SJSA1 (cell line): ENCODE measurements at places on chromosomes 11 and 22. TPM values are rescaled to one million over a fixed set of nuclear protein-coding genes. Genes with fewer than 3 reads are reported as not detected.

DNA sequence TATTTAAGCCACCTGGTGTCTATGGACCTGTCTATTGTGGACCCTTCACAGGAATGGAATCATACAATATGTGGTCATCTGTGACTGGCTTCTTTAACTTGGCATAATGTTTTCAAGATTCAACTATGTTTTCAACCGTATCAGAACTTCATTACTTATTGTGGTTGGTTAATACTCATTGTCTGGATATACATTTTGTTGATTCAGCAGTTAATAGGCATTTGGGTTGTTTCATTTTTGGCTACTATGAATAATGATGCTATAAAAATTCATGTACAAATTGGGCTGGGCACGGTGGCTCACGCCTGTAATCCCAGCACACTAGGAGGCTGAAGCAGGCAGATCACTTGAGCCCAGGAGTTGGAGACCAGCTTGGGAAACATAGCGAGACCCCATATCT, 2.5 kb upstream of the RAPSN start:
- no peak for DNase-seq

GRCh38 chr22:17434856-17435255, 65.6 kb downstream of the CECR2 start:
- no peak for DNase-seq

GRCh38 chr11:35182317-35182939, 43.5 kb downstream of the CD44 start:
- no peak for DNase-seq

- DNase-seq: peak; percentile 62
Observed at GRCh38 chr22:47395481-47395880, 633.0 kb downstream of the TBC1D22A start.

- DNase-seq: no peak
Observed at GRCh38 chr11:102632026-102632425, 6.9 kb upstream of the MMP20 start.

DNA sequence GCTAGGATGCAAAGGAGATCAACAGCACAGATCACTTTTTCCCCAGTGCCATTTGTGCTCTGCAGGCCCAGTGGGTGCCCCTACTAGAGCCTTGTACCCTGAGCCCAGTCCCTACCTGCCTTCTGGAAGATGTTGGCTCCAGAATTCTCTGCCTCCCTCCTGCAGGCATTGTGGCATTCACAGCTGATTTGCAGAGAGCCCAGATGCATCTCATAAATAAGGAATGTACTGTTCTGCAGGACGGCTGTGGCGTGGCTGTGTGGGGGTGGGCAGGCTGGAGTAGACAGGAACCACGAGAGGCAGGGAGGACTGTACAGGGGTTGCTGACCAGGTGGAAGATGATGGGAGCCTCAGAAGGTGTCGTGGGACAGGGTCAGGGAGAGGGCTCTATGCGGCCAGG, 11.2 kb upstream of the MIAT start:
- DNase-seq: no peak

DNA sequence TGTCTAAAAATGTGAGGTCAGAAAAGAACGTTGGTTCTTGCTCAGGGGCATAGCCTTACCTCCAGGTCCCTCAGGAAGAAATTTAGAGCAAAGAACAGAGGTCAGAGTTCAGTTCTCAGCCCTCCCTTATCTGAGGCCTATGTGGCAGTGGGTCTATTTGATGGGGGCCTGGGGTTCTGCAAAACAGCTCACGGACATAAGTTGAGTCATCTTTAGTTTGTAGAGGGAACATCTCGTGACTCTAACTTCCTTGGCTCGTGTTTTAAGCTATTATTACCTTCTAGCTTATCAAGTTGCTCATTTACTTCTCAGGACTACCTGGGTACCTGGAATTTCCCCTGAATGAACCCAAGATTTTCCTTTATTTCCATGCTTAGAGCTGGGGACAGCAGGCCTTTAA, 91.3 kb upstream of the AMOTL1 start:
- DNase-seq: no peak

DNA sequence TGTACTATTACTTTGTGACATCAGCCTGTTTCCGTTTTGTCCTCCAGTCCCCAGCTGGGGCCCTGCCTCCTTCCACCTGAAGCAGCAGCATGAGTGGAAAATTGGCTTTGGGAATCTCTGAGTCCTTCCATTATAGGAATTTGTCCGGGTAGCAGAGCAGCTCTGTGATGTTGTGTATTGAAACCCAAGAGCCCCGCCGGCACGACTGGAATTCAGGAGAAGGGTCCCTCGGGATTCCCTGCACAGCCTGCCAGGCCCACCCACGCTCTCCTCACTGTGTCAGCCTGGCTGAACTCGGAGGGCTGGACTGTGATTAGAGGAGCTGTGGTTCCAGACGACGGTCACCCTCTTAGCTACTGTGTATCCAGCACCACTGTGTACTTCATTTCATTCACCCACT, 18.8 kb upstream of the TSPAN18 start:
- peak; percentile 66 for DNase-seq

- no peak for DNase-seq
Observed at GRCh38 chr11:16526947-16527346, 170.6 kb upstream of the SOX6 start.

DNA sequence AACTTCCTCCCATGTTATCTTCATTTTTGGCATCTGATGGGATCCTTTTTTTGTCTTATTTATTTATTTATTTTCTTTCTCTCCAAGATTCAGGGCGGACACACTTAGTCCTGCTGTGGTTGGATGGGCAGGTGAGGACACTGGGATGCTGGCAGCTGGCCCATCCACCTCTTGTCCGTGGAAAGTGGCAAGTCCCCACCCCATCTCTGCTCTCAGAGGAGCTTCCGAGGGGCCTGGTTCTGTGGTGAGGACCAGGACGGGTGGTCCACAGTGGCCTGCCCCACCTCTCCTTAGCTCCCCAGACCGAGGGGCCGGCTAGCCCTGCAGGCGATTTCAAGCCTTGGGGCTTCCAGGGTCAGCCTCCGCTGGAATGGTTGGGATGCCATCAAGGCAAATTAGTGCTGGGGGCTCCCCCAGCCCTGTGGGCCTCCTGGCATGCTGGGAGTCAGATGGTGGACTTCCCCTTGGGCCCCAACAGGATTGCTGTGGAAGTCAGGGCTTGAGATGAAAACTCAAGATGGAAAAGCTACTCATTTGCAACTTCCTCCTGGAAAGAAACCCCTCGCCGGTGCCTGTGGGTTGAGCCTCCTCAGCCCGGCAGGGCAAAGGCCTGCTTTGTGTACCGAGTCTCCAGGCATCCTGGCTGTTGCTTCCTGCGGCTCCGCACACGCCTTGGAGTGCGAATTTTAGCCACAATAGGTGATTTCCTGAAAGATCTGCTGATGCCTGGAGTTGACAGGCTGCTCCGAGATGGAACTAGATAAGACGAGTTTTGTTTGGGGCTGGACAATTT, 31.2 kb upstream of the LINC01488 start:
- no peak for DNase-seq

DNA sequence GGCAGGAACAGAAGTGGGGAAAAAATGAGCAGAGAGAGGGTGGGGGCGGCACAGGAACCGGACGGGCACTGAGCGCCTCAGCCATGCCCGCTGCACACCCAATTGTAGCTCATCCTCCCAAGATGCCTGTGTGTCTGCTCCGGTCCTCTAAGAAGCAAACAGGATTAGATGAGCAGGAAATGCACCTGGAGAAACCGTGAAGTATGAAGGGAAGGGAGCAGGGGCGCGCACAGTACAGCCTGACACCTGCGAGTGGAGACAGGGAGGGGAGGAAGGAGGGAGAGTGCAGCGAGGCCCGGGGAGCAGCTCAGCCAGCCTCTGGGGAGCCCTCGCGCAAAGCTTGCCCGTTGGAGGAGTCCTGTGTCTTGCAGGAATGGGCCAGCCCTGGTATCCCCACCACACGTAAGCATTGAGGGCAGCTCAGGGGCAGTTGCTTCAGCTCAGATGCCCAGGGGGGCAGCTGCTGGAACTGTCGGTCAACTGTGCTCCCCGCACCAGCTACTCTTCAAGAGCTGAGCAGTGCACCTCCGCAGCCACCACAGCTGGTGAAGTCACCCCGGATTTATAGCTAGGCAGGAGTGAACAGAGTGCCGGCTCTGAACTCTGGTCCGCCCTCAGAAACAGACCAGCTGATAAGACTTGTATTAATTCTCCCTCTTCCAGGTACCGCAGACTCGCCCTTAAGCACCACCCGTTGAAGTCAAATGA, 7.0 kb downstream of the DNAJB13 start:
- no peak for DNase-seq

- no peak for DNase-seq
Observed at GRCh38 chr11:131160846-131161245, 209.6 kb upstream of the NTM start.

DNA sequence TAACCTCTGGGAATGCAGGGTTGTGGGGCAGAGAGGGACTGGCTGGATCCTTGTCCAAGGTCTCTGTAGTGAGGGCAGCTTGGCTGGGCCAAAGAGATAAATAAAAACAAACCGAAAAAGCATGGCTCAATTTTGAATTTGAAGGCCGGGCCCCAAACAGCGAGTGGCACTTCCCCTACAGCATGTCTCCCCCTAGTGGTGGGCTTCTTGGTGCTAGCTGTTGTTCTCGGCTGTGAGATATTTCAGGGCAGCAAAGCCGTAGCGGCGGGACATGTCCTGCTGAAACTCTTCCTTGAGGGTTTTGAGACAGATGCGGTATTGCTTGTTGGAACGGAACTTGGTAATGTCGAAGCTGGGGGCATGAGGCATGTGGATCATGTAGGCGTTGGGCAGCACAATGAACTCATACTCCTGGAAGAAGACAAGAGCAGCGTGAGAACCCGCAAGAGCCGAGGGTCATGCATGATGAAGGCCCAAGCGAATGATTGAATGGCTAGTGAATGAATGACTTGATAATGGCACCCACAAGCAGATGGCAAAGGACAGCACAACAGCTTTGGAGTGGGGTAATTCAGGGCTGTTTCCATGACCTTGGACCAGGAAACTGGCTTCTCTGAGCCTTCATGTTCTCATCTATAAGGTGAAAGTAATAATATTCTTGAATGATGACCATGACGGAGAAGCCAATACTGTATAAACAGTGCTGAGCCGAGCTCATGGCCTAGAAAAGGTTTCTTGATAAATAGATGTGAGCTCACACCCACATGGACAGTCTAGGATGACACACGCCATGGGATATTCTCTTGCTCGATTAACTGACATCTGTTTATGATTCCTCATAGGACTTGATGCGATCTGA, 216.3 kb upstream of the SYN3 start:
- no peak for DNase-seq

DNA sequence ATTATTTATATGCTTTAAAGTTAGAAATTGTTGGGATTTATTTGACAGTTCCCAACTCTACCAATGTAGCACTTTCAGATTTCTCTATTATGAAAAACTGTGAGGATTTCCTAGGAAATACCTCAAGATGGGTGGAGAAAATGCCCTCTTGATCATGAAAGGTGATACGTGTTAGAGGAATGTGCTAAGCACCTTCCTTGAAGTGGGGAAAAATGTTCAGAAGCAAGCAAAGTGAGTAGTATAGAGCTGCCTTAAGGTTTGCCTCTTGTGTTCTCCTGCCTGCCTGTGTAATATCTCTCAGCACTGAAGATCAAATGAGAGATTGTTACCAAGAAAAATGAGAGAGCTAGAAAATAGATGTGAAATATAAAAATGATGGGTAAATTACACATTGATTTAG, 58.2 kb downstream of the YAP1 start:
- DNase-seq: no peak

DNA sequence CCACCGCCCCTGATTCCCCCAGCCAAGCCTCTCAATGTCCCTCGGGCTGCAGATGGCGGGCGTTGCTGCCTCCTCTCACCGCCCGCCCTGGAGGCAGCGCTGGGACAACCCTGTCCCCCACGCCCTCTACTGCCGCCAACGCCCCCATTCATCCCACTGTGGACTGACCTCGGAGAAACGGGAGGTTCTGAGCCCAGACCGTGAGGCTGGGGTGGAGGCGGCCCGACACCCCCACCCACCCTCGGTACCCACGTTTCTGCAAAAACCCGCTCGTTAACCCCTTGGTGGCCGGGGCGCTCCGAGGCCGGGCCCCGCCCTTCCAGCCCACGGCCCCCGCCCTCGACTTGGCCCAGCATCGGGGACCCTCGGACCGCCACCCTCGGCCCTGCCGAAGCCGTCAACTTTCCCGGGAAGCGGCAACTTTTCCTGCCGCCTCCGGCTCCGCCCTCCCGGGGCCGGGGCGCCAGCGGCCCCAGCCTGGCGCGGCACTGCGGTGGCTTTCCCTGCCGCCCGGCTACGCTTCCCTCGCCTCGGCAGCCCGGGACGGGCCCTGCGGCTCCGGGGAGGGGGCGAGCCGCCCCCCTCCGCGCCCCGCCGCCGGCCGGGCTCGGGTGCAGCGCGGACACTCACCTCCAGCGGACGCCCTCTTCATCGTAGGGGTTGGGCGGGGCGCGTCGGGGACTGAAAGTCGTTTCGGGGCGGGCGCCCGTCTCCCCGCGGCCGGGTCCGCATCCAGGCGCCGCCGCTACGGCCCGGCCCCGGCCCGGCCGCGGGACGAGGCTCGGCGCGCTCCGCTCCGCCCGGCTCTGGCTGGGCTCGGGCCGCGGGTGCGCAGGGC, 458 bp downstream of the RTN4R start:
- no peak for DNase-seq

DNA sequence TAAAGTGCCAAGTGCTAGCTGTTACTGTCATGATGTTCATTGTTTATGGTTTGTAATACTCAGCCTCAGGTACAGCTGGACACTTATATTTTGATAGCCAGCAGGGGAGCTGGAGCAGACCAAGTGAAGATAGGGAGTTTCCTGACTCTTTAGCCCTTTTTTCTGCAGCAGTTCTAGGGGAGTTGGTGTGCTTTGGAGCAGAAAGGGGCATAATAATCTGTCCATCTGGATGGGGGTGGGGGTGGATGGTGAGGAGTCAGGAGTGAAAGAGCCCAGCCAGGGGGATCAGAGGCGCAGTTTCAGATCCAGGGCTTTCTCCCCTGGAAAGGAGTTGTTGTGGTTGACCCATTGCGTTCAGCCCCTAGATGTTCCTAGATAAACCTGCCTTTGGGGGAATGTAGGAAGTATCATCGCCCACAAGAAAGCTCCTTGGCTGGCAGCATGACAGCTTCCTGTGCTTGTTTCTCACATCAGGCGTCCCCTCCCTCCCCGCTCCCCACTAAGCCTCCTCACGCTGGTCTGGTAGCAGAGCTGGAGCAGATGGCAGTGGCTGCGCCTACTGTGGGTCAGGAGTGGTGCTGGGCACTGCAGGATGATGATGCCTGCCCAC, 41.9 kb downstream of the MED15 start:
- no peak for DNase-seq

- peak; percentile 80 for DNase-seq
Observed at GRCh38 chr11:68542617-68543016, 82.1 kb downstream of the PPP6R3 start.

NXPE2 gene
- total RNA-seq: 0.29 TPM in 1 of 2 replicates, not detected in the other

GSTT2 gene
- total RNA-seq: 1.2 TPM in 1 of 2 replicates, not detected in the other

ENTHD1 gene
- not detected in 2 replicates for total RNA-seq

MIAT gene
- under 0.01 and 0.11 TPM in 2 replicates for total RNA-seq

NELL1 gene
- not detected in 2 replicates for total RNA-seq

DBX1 gene
- total RNA-seq: not detected in 2 replicates
